ENCODE measurements at places on chromosomes 6 and 20.

DNA sequence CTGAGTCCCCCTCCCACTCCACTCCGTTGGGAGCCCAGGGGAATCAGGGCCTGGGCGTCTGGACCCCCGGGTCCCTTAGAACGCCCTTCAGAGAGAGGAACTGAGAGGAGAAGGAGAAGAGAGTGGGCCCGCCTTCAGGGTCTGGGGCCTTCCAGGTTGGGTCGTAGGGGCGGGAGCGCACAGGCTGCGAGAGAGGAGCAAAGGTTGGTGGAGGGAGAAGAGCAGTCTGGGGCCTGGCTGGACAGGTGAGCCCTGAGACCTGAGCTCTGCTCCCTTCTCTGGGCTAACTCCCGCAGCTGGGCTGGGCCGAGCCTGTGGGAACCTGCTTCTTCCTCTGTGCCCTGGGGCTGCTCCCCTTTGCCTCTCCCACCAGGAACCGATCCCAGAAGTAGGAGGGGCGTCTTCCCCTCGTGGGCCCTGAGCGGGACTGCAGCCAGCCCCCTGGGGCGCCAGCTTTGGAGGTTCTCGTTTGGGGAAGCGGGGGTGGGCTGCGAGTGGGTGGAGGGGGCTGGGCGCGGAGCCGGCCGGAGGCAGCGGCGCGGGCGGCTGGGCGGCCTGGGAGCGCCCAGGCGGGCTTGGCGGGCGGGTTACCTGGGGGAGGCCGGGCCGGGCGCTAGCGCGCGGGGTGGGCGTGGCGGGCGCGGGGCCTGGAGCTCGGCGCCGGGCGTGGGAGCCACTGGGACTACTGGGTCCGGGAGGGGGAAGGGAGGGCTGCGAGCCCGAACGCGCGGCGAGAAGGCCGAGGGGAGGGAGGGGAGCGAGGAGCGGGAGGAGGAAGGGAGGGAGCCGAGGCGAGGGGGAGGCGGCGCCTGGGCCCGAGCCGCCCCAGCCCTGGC lies at the start of gene DDR1:
DDR1 (plus strand) TSS at position 835 of the 836 bp plus-strand sequence. CDS start 4,211 bp downstream, outside the sequence.
- peak; percentile 56 for DNase-seq

DNA sequence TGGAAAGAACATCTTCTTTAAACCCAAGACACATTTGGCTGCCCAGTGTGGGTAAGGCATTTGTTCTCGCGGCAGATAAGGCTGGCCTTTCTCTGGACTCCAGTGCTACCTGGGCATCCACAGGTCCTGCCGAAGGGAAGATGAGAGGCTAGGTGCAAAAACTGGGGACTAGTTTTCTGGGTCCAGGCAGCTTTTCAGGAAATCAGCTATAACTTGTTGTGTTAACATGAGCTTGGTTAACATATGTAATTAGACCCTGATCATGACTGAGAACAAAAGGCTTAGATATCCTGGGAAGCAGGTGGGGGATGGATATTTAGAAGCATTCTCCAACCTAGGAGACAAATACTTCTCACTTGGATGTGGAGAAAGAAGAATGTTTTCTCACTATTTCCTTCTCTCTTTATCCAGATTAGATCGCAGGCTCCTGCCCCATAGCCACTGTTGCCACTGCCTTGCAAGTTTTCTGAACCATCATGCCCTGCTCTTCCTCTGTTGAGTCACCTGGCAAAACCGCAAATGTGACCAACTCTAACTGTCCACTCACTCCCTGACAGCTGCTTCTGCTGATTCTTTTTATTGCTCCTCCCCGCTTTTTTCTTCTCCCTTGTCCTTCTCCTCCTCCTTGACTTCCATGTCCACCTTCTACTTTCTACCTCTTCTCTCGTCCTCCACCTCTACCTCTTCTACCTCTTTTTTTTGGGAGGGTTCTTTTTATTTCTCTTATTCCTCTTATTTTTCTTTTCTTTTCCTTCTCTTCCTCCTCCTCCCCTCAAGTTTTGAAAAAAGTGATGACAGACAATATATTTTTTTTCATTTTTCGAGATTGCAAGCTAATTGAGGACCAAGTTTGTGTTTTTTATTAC lies 258.1 kb downstream of the UTRN start:
- no peak for DNase-seq

GRCh38 chr20:17662333-17663039 lies 19.6 kb downstream of the RRBP1 start:
- DNase-seq = no peak

GRCh38 chr20:15031546-15032351 lies 694.3 kb upstream of the FLRT3 start:
- DNase-seq = no peak

- no peak for DNase-seq
Measured at GRCh38 chr20:61662968-61663331, 402.7 kb downstream of the TAF4 start.

DNA sequence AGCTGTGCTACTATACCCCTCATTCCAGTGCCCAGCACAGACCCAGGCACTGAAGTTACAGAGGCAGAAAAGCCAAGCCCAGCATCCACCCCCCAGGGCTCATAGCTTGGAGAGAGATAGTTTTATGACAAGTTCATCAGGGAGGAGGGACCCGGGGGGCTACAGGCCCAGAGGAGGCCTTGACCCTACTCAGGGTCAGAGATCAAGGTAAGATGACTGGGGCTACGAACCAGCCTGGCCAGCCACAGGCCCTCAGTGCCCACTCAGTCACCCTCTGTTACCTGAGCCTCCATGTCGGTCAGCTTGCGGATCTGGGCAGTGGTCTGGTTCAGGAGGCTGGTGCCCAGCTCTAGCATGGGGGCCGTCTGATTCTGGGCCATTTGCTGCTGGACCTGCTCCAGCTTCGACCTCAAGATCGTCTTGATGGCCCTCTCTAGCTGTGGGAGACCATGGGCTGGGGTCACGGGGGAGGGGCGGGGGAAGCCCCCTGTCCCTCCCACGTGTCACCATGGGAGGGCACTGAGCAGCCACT lies 26.1 kb downstream of the ANGPT4 start:
- DNase-seq = no peak

DNA sequence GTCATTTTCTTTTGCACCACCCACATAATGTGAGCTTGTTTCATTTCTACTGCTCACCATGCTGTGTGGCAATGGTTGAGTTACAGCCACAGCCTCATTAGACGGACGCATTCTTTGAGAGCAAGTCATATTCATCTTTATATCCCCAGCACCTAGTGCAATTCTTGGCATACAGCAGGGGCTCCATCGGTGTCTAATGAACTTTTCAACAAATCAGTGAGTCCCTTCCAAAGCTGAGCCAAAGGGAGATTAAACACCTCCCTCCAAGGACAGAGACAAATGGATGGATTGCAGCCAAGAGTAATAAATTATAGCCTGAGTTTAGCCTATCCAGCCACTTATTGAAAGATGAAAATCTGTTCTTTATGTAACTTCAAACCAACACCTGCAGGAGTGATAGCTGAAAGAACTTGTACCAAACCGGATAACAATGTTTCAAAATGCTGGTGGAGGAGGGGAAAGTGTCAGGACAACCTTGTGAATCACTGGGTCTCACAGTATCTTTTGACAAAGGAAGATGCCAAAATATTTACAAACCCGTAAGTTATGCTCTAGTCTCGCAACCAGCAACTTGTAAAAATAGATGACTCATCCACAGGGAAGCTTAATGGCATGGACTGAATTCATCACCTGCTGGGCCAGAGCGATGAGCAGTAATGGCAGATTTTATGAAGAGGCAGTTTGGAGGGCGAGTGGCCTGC lies 139.0 kb downstream of the PXDC1 start:
- no peak for DNase-seq

- no peak for DNase-seq
Measured at GRCh38 chr20:32205110-32205842, 2.3 kb downstream of the PLAGL2 start.

DNA sequence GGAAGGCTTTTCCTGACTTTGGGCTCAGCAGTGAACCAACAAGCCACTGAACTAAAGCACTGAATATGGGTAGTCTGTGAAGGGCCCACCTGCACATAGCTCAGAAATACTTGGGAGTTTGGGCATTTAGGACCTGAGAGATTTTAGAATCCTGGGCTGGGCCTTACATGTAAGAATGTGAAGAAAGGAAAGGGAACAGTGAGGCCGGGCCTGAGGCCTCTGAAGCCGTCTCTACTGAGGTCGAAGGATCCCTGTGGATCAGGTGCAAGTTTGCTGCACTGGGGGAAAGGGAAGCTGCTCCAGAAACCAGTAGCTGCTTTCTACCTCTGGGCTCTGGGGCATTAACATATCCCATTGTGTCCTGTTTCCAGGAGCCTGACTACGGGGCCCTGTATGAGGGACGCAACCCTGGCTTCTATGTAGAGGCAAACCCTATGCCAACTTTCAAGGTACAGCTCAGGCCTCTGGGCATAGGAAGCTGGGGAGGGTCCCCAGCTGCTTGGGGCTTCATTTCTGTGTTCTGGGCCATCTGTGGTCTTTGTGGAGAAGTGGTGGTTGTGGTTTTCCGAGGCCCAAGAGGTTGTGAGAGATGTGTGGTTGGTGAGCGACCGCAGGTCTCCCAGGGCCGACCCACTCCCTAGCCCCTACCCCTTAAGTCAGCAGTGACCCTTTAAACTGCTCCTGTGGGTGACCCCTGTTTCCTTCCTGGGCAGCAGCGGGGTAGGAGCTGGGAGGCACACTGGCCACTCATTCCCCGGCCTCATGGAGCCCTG lies 30.3 kb downstream of the PLCG1 start:
- DNase-seq = no peak

DNA sequence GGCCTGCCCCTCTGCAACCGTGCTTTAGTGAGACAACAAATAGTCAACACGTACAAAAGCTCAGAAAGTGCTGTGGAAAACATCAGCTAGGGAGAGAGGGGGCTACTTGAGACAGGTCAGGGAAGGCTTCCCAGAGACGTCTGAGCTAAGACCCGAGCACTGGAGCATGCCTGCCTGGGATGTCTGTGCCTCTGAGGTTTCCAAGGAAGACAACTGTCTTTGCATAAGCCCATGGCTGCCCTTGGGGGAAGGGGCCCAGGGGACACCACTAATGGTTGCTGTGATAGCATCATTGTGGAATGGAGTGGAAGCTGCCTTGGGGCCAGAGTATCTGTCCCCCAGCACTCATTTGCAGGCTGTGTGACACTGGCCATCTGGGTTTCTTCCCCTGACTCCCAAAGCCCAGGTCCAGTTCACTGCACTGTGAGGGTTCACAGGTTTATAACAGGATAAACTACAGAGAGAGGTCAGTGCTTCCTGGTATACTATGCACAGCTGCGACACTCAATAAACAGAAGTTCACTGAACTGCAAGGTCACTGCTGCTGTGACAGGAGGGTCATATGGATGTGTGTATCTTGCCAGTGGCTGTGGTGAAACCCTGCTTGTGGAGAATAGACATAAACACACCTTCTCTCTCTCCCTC lies 1.5 kb upstream of the ARFGEF2 start:
- no peak for DNase-seq

GRCh38 chr6:31466466-31466865 lies 31.5 kb upstream of the MICB start:
- peak; percentile 37 for DNase-seq

GRCh38 chr6:22424196-22424595 lies 127.4 kb upstream of the PRL start:
- DNase-seq = no peak

DNA sequence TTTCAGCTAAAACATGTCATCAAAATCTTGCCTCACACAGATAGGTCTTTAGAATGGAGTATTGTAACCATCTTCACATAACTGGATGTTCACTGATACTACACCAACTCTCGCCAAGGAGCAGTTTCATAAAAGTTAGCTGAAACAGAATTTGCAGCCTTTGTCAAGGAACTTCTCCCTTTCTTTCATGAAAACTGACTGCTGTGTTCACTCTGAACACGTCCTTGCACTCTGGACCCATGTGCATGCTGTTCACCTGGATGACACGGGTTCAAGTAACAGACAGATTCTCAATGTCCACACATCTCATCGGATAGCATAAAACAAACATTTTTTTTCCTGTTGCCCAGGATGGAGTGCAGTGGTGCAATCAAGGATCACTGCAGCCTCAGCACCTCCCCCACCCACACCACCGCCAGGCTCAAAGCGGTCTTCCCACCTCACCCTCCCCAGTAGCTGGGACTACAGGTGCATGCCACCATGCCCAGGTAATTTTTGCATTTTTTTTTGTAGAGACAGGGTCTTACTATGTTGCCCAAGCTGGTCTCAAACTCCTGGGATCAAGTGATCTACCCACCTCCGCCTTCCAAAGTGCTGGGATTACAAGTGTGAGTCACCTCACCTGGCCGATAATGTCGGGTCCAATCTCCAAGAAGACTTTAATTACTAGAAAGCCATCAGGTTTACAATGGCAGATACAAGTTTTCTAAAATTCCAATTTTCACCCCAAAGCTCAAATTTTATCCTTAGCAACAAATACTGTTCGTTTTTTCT lies 9.4 kb downstream of the DIDO1 start:
- DNase-seq = no peak

DNA sequence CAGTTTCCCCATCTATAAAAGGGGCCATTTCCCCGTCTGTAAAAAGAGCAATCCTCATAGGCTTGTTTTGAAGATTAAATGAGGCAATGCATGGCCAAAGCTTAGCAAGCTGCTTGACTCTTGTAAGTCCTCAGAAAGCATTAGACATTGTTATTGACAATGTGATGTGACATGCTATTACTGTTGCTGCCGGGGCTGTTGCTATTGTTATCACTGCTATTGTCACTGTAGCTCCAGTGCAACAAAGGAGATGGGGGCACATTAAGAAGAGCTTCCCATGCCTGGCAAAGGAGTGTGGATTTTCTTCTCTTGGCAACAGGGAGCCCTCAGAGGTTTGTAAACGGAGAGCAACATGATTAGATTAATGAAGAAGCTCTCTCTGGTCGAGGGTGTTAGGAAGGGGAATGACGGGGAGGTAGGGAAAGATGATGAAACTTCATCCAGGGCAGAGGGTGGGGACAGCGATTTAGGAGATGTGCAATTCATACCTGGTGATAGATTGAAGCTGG lies 33.1 kb upstream of the FAM83D start:
- DNase-seq = no peak

- DNase-seq = no peak
Measured at GRCh38 chr6:68876792-68877493, 241.9 kb downstream of the ADGRB3 start.

DNA sequence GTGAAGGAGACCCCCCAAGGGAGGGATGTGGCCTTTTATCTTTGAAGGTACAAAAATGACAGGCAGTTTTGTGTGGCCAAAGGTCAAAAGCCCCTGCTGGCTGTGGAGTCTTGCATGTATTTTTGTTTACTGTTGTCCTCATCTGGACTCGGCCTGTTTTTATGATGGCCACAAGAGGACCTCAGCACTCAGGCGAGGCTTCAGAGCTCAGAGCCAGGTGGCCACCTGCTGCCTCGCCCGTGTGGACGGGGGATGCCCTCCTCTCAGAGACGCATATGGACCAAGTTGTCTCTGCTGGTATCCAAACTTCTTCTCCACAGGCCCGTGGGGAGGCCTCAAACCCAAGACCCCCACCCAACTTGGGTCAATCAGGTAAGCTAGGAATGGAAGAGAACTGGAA lies 118.2 kb downstream of the DACT2 start:
- DNase-seq = no peak

DNA sequence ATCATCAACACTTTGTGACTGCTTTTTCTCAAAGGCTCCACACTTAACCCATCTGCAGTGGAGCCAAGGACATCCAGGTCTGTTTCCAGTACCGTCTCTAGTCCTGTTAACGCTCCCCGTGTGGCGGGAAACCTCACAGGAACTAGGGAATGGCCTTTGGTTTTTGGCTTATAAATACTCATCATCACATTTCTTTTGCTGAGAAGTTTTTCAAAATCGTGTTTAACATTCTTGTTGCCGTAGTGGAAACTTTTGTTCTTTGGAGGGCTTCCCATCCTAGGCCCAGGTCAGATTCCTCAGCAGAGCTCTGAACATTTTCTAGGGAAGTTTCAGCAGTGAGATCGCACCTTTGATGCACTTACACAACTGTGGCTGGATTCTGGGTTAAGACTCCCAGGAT lies 24.6 kb downstream of the DAAM2 start:
- no peak for DNase-seq

- no peak for DNase-seq
Measured at GRCh38 chr6:159985296-159985945, 16.5 kb downstream of the IGF2R start.

- DNase-seq = no peak
Measured at GRCh38 chr20:50429412-50429811, 80.8 kb upstream of the PTPN1 start.

All from CD4-positive, alpha-beta T cell treated with Interleukin-4 for 1 hour (primary cell).